ENCODE measurements at places on chromosomes 6 and 20.

DNA sequence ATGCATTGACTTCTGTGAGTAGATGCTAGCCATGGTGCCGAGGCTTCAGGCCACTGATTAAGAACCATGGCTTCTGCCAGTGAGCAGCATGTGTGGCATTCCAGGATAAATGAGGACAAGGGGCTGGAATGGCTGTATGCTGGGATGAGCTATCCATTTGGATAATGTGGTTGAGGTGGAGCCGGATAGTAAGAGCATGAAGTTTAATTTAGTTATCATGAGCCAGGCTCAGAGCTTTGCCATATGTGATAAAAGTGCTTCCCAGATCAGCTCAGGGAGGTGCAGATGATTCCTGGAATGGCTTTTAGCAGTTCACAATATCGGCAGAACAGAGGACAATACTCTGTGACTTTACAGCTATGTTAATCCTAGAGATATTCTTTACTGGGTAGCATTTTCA lies 34.6 kb upstream of the RNF8 start:
- DNase-seq: no peak

DNA sequence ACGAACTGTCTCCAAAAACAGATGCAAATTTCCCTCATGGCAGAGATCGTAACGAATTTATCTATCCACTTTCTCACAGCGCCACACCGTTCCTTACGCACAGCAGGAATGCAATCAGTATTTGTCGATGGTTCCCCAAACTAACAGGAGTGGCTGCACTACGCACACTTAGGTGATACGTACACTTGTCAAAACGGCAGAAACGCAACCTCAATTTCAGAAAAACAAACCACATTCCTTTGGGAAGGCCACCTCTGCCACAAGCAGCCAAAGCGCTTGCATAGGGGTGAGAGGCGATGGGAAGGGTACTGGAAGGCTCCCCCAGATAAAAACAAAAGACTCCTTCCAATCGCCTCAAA lies 638 bp downstream of the MDN1 start:
- peak; percentile 58 for DNase-seq

GRCh38 chr6:105484238-105485161 lies 81.6 kb upstream of the PREP start:
- DNase-seq: peak; percentile 49

- peak; percentile 40 for DNase-seq
Observed at GRCh38 chr6:113893866-113894265, 36.7 kb downstream of the MARCKS start.

DNA sequence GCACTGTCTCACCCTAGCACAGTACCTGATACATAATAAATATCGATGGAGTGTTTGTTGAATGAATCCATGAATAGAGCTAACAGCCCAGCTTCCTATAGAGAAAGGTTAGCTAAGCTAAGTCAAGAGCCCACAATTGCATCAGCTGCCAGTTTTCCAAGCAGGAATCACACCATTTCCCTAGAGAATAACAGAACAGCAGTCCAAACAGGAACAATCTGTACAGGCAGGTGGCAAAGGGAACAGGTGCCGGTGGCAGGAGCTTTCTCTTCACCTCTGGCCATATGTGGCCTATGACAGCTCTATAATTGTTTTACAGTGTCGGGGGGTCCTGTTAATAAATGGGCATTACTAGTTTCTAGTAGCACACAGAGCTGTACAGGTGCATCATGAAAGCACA lies 38.8 kb downstream of the ISM1 start:
- no peak for DNase-seq

DNA sequence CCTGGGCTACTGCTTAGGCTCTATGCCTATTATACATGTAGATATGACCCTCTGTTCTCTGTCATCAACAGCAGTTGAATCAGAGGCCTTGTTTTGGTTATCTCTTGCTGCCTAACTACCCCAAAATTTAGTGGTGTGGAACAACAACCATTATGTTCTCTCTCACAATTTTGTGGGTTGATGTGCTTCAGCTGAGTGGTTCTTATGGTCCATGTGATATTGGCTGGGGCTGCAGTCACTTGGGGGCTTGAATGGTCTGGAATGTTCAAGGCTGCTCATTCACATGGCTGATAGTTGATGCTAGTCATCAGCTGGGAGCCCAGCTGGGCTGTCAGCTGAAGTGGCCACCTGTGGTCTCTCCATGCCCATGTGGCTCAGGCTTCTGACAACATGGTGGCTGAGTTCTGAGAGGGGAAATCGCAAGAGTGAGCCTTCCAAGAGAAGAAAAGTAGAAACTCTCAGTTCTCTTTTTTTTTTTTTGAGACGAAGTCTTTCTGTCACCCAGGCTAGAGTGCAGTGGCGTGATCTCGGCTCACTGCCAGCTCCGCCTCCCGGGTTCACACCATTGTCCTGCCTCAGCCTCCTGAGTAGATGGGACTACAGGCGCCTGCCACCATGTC lies 47.8 kb downstream of the SHLD1 start:
- peak; percentile 55 for DNase-seq

DNA sequence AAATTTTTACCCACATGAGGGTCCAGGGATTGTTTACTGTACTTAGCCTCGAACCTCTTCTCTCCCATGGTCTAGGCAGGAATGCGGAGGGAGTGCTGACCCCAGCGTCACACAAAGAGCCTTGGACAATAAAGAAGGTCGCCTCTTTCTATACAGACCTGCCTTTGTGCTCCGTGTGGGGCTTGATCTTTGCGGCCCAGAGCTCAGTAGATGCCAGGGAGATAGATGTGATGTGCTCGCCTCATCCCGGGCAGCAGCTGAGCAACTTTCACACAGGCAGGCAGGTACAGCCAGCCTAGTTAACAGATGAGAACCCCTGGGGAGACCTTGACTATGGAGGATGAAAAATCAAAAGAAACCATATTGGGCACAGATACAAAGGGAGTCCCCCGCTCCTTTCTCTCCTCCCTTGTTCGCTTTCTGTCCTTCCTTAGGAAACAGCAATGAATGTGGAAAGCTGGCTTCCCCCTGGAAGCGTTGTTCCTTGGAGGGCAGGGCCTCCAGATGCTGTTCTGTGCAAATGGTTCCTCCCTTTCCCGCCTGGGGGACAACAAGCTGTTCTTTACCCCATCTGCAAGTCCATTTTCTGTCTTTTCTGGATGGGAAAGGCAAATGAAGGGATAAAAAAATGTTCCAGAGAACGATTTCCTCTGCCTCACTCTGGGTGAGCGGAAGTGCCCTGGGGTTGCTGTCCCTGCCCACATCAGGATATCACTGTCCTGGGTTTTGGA lies 128.3 kb downstream of the OLIG3 start:
- no peak for DNase-seq

DNA sequence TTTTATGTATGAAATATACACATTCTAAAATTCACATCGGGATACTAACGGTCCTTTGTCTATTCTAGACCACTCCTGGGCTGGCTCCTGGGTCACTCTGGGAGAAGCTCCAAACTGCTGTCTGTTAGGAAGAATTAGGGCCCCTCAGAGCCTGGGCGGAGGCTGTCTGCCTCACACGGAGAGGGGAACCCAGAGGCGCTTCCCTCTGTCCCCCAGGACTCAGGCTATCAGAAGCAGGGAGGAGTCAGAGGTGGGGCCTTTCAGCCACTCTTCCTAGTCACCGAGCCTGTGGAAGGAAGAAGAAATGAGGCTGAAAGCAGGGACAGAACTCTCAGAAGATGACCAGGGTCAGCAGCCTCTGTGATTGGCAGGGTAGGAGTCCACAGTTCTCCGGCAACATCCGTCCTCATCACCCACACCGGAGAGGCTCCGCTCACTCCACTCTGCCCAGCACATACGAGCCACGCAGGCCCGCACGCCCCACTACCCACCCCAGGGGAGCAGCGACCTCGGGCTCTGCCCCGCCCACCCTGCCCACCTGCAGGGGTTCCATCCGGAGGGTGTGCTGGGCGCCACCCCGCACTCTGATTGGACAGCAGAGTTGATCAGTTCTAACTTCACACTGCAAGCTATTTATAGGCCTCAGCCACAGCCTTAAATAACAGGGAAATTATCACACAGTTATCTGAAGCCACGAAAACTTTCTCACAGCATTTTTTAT lies 182.1 kb upstream of the AFDN start:
- DNase-seq: no peak

DNA sequence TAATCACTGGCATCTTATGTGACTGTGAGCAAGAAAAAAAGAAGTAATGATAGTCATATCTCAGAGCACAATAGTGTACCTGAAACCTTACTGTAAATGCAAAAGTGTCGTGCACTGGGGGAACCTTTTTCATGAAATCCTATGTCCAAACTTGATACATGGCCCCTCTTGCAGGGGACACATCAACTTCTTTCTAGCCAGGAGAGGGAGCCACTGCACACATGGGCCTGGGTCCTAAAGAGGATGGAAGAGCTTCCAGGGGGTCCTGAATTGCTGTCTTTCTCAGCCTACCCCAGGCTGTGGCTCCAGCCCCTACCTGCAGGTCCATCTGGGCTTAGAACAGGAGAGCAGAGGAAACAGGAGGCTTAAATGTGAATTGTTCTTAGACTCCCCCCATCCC lies 165.7 kb downstream of the SOD2 start:
- DNase-seq: no peak

DNA sequence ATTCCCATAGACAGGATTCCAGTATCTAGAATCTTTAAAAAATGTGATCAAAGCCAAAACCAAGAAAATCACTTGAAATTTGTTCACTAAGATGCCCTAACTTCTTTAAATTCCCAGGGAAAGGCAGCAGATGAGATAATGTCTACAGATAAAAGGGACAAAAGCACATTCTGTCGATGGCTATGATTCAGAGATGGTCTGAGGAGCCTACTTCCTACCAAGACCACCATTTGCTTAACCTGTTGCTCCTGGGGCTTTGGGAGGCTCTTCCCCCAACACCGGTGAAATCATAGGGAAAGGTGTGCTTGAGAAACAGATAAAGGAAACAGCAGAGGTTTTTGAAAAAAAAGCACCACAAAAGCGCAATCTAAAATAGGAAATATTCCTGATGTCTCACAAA lies 118.3 kb upstream of the MAP7 start:
- DNase-seq: no peak

DNA sequence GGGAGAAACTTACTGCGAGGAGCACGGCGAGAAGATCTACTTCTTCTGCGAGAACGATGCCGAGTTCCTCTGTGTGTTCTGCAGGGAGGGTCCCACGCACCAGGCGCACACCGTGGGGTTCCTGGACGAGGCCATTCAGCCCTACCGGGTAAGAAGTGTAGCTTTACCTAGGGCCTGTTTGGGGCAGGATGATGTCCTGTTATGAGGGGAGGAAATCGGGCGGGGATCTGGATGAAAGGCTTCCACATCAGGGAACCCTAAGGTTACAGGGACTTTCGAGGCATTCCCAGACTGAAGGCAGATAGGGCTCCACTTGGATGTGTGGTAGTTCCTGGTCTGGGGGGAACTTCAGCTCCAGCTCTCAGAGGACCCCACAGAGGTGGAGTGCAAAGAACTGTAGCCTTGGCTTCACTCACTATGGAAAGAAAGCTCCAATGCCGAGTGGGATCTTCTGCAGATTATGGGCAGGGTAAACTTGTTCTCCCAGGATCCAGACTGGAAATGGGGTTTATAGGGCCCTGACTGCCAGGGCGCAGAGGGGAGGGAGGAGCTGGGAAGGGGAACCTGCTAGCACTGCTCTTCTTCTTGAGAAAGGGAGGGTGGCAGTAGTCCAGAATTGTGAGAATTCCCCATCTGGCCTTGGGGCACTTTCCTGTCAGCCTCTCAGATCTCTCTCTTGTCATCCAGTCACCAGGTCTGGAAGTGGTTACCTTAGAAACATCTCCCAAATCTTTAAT lies 740 bp downstream of the TRIM15 start:
- DNase-seq: no peak

DNA sequence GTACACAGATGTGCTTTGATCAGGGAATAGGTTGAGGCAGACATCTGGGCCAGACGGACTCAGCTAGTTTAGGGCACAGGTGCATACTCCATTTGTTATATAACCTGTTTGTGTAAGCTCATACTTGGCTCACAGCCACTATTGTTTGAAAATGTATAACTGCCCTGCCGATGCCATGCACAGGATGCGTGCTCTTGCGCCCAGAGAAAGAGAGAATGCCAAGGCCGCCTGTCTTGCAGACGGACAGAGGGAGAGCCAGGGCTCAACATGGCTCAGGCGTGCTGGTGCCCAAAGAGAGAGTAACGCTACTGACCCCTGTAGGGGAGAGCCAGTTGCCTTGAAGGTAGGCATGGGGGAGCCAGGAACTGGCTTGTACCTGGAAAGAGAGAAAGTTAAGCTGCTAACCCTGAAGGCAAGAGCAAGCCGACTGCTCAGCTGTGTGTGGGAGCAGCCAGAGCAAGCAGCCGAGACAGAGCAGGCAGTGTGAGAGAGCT lies 57.7 kb downstream of the FAM229B start:
- DNase-seq: no peak

Measured in kidney tubule cell (primary cell).